WTC11 (cell line): ENCODE measurements at places on chromosomes 6 and 20.

DNA sequence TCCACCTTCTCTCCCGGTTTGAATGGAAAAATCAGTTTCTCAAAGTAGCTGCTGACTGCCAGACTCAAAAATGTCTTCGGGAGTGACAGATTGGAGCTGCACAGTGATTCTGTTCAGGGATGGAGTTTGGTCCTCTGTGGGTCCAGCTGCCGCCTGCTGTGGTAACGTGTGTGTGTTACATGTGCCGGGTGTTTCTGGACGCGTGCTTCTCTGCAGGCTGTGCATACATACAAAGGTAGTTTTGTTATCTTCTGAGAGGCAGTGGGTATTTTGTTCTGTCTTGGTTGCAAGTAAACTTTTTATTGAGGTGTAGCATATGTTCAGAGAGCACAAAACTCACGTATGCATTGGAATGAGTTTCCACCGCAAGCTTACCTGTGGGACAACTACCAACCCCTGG, 41.3 kb upstream of the NAA20 start:
- no peak overlapping the region for H3K27ac ChIP-seq
- H3K4me1 ChIP-seq: peaks cover 6% of the 10 kb centered on the region
- H3K36me3 ChIP-seq: no peaks in the 10 kb centered on the region
- no peak overlapping the region for H3K4me3 ChIP-seq
- H3K27me3 ChIP-seq: no peaks in the 10 kb centered on the region

DNA sequence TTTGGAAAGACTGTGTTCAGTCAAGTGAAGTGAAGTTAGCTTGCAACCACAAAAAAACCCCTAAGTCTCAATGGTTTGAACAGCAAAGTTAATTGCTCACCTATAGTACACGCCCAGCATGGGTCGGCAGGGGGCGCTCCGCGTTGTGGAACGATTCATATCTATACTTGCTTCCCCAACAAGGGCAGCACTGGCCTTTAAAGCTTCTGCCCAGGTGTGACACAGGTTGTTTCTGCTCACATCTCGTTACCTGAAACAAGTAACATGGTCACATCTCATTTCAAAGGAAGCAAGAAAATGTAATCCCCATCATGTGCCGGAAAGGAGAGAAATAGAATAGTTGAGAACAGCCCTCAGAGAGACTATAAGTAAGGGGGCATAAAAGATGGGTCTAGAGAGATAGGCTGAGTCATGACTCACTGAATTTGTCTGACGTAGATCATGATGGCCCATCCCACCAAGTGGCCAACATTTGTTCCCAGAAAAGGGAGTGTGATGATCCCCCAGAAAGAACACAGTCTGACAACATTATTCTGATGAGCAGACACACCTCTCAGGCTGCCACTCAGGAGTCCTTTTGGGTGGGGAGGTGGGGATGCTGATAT, 29.0 kb downstream of the HNF4A start:
- DNase-seq: peak; percentile 92
- H3K4me3 ChIP-seq: no peak overlapping the region
- H3K36me3 ChIP-seq: no peaks in the 10 kb centered on the region
- H3K4me1 ChIP-seq: peaks cover 7% of the 10 kb centered on the region
- peaks cover 8% of the 10 kb centered on the region for H3K27me3 ChIP-seq

- no peaks in the 10 kb centered on the region for H3K36me3 ChIP-seq
- peaks cover 11% of the 10 kb centered on the region for H3K4me1 ChIP-seq
- DNase-seq: no peak
- H3K4me3 ChIP-seq: no peak overlapping the region
These were observed 164.5 kb upstream of the SLC24A3 start for GRCh38 chr20:19047951-19048296.

GRCh38 chr6:153015094-153015640, 12.7 kb upstream of the MTRF1L start:
- 0 out of 2 replicates have a peak, but pooled peaks cover 2% of the 10 kb centered on the region for H3K36me3 ChIP-seq
- no peaks in the 10 kb centered on the region for H3K4me1 ChIP-seq
- no peaks in the 10 kb centered on the region for H3K27me3 ChIP-seq
- no peak overlapping the region for H3K27ac ChIP-seq

- no peak overlapping the region for H3K27ac ChIP-seq
- H3K4me3 ChIP-seq: no peak overlapping the region
- peaks cover 31% of the 10 kb centered on the region for H3K36me3 ChIP-seq
- DNase-seq: no peak
These were observed 12.7 kb upstream of the NHLRC1 start for GRCh38 chr6:18135171-18135570.

GRCh38 chr6:54076159-54076789, 35.0 kb upstream of the MLIP start:
- no peaks in the 10 kb centered on the region for H3K36me3 ChIP-seq
- no peak overlapping the region for H3K4me3 ChIP-seq
- H3K27me3 ChIP-seq: no peaks in the 10 kb centered on the region
- DNase-seq: no peak
- H3K27ac ChIP-seq: 0 out of 2 replicates have a peak overlapping the region, but pooled peaks have one; percentile 31

- peak overlapping the region; percentile 33; the same call in 1 of the 2 replicates for H3K4me3 ChIP-seq
- no peaks in the 10 kb centered on the region; the same call in 1 of the 2 replicates for H3K36me3 ChIP-seq
- no peak for DNase-seq
- peaks cover 66% of the 10 kb centered on the region for H3K4me1 ChIP-seq
- peak overlapping the region; percentile 95 for H3K27ac ChIP-seq
These were observed 70.7 kb downstream of the MYB start for GRCh38 chr6:135251498-135252441.

GRCh38 chr6:36908747-36909146, 23.0 kb downstream of the C6orf89 start:
- no peak for DNase-seq
- H3K36me3 ChIP-seq: no peaks in the 10 kb centered on the region
- H3K4me3 ChIP-seq: no peak overlapping the region
- no peaks in the 10 kb centered on the region for H3K27me3 ChIP-seq
- H3K27ac ChIP-seq: no peak overlapping the region
- H3K4me1 ChIP-seq: no peaks in the 10 kb centered on the region

GRCh38 chr6:93123585-93123984, 295.8 kb downstream of the EPHA7 start:
- H3K4me1 ChIP-seq: peaks cover 51% of the 10 kb centered on the region
- peaks cover 13% of the 10 kb centered on the region for H3K36me3 ChIP-seq
- H3K27me3 ChIP-seq: no peaks in the 10 kb centered on the region
- H3K4me3 ChIP-seq: no peak overlapping the region

DNA sequence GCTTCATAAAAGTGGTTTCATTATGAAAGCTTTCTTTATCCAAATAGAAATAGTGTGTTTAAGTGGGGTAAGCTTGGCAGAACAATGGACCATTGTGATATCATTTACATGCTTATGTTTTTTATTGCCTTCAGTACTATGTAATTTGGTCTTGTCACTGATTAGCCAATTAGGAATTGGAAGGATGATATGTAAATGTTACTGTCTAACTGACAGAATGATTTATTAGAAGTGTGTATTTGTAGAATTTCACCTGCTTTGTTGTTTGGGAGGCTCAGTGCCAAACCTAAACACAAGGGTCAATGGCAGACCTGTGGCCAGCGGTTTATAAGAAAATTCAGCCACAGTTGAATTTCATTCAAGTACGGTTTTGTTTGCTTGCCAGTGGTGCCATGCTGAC, 39.0 kb downstream of the AIG1 start:
- no peak overlapping the region for H3K27ac ChIP-seq
- no peak for DNase-seq
- H3K36me3 ChIP-seq: 0 out of 2 replicates have a peak, but pooled peaks cover 2% of the 10 kb centered on the region
- H3K4me3 ChIP-seq: no peak overlapping the region
- H3K4me1 ChIP-seq: peaks cover 4% of the 10 kb centered on the region; the same call in 1 of the 2 replicates

DNA sequence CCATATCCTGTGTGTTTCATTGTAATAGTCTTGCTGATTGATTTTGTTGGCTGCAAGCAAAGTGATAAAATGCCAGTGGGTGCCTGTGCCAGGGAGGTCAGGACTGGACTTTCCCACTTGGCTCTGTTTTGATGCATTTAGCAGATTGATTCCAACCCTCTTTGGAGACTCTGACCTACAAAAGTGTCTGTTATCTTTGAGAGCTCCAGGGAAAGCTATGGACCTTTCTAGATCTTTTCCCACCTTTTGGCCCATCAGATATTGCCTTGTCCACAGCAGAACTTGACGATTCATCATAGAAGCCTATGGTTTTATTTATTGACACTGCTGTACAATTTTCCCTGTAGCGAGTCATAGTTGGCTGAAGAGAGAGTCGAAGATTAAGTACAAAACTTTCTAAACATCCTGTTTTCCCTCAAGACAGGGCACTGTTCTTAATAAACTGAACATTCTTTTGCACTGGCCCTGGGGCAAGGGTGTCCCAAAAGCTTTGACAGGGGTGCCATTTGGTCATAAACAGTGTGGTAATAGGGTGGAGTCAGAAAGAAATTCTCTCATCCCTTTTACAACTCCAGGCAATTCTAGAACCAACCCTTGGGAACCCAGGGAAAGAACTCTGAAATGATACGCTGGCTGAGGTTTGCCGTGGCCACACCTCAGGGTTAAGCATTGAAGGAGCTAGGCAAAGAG, 53.7 kb downstream of the E2F3 start:
- DNase-seq: no peak
- H3K4me3 ChIP-seq: no peak overlapping the region
- peak overlapping the region; percentile 36 for H3K27ac ChIP-seq
- H3K27me3 ChIP-seq: no peaks in the 10 kb centered on the region
- peaks cover 19% of the 10 kb centered on the region for H3K36me3 ChIP-seq
- H3K4me1 ChIP-seq: peaks cover 31% of the 10 kb centered on the region

DNA sequence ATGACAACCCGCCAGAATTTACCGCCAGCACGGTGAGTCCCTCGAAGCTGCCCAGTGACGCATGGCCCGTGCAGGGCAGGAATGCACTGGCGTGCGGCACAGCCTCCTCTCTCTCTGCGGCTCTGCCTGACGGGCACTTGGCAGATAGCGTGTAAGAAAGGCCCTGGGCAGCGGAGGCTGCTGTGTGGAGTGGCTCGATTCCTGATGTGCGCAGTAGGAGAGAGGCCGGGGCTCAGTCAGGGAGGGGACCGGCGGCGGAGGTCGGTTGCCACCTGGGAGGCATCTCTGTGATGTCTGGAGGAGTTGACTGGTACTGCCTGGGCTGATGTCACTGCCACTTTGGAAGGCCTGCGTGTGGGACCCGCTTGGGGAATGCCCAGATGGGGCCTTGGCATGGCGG, 170.7 kb downstream of the TAF4 start:
- no peak overlapping the region for H3K27ac ChIP-seq
- peaks cover 19% of the 10 kb centered on the region for H3K27me3 ChIP-seq
- no peaks in the 10 kb centered on the region for H3K4me1 ChIP-seq
- DNase-seq: no peak
- no peak overlapping the region for H3K4me3 ChIP-seq

DNA sequence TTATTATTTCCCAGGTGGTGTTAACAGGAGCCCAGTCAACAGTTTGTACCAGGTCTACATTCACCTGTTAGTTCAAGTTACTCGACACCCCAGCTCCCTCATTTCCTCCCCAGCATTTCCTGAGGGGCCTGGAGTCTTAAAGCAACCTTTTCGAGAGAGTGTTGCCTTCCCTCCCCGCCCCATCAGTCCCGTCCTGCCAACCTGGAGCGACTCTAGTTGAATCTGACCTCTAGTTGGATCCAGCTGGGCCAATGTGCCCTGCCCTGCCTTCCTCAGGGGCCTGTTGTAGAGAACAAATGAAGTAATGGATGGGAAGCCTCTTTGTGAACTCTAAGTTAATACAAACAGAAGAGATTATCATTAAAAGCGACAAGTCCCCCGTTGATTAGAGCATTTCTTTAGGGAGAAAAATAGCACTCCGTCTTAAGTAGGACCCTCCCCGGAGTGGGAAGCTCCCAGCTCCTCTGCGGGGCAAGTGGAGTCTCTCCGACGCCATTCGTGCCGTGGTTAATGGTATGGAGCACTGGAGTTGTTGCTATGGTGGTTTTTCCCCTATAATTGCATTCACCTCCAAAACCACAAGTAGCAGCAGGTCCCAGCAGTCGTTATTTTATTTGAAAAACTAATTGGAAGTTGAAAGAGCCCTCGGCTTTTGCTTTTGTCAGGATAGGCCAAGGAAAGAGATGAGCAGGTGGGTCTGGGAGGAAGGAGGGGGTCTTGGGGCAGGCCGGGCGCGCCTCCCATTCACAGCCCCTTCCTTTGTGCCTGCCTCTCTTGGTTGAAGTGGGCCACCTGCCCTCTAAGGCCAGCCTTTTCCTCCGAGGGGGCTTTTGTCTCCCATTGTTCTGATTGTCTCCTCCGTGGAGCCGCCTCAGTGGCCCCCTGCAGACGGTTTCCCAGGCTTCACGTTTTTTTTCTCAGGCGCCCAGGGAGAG, 16.1 kb downstream of the GHRH start:
- no peaks in the 10 kb centered on the region for H3K27me3 ChIP-seq
- DNase-seq: peak; percentile 33
- peaks cover 36% of the 10 kb centered on the region for H3K36me3 ChIP-seq
- H3K4me3 ChIP-seq: no peak overlapping the region
- peaks cover 22% of the 10 kb centered on the region for H3K4me1 ChIP-seq

DNA sequence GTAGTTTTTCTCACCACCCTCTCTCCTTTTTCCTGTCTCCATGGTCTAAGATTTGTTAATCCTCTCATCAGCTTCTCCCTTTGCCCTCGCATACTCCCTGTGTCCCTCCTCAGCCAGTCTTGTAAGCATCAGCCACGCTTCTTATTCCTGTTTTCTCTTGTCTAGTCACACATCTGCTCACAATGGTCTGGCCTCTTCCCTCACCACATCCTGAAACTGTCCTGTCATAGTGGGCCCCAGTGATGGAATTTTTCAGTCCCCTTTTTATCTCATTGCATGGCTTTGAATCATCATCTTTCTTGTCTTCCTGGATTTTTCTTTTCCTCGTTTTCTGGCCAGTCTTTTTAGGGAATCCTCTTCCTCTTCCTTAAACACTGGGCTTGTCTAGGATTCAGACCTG, 57.2 kb downstream of the GFRA4 start:
- no peaks in the 10 kb centered on the region for H3K4me1 ChIP-seq
- H3K36me3 ChIP-seq: peaks cover 2% of the 10 kb centered on the region; the same call in 1 of the 2 replicates
- no peak overlapping the region for H3K4me3 ChIP-seq
- DNase-seq: no peak

DNA sequence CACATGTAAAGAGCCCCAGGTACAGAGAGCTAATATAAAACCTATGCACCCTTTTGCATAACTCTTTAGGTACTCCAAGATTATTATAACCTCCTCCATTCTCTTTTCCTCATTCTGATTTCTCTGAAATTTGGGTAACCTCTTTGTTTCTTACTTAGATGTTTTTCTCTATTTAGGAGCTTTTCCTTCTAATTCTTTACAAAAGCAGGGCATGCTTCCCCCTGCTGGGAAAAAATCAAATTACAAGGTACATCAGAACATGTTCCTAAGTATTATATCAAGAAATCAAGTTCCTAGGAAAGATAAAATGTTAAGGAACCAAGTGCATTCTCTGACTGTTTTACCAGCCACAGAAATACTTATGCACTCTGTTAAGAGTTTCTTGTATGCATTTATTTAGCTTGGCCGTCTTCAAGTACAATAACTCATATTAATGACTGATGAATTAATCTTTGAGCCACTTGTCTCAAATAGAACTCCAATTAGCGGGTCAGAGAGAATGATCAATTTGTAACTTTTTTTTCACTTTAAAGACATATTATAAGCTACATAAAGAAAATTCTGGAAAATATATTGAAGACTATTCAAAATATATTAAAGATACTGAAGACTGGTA, 2.1 kb downstream of the KHDRBS2 start:
- no peak overlapping the region for H3K27ac ChIP-seq
- H3K36me3 ChIP-seq: no peaks in the 10 kb centered on the region
- peaks cover 5% of the 10 kb centered on the region for H3K4me1 ChIP-seq
- H3K4me3 ChIP-seq: peak overlapping the region; percentile 15; the same call in 1 of the 2 replicates

GRCh38 chr20:34232494-34233087, 8.6 kb upstream of the ASIP start:
- no peak overlapping the region for H3K27ac ChIP-seq
- no peak for DNase-seq
- H3K4me3 ChIP-seq: no peak overlapping the region
- peaks cover 3% of the 10 kb centered on the region; the same call in 1 of the 2 replicates for H3K27me3 ChIP-seq
- H3K4me1 ChIP-seq: no peaks in the 10 kb centered on the region
